ENCODE measurements at places on chromosomes 7 and 10.

DNA sequence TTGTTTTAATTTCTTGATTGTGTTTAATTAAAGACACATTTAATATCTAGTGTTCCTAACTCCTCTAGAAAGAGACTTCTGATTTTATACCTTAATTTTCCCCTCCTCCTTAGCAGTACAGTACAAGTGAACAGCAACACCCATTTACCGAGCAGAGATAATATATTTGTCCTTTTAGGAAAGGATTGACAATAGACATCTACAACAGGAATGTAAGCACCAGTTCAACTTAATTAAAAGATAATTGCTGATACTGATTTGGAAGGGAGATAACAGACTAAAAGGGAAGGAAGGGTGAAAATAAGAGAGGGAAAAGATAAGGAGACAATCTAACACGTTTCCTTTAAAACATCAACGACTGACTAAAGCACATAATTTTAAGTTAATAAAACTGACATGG, 119.3 kb downstream of the SRPK2 start:
- no peak for DNase-seq

GRCh38 chr7:131950758-131951157, 394.3 kb upstream of the PODXL start:
- DNase-seq: no peak

DNA sequence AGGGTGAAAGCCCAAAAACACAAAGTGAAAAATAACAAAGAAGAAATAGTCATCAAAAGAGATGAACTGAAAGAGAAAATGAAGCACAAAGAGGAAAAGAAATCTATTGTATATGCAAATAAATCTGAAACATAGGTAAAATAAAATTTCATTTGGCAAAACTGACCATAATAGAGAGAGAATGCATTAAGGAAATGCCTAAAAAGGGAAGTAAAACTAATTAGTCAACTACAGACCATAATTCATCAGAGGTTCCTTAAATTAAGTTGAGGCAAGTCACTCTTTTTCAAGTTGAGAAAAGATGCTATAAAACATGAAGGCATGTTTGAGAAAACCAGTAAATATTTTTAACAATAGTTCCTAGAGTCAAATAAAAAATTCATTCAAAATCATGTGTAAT, 233.3 kb downstream of the LRRN3 start:
- DNase-seq: no peak

GRCh38 chr10:107631876-107632275, 467.4 kb upstream of the SORCS1 start:
- no peak for DNase-seq

GRCh38 chr10:127279334-127279774, 83.0 kb upstream of the INSYN2A start:
- no peak for DNase-seq

GRCh38 chr7:83201355-83201754, 38.7 kb upstream of the PCLO start:
- DNase-seq: no peak

DNA sequence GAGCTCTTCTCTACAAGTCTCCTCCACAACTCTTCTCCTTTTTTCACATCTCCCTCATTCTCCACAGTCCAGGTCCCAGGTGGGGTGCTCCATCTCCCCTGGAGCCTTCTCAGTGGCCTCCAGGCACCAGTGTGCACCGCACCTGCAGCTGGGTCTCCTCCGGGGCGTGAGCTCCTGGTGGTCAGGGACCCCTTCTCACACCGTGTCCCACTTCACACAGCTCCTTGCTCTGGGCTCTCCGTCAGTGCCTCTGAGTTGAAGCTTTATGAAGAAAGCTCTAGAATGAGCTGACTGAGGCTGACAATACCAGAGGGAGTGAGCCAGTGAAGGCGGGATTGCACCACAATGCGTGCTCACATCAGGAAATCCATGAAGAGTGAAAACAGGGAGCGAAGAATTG, 290.2 kb downstream of the DNAJB6 start:
- no peak for DNase-seq

DNA sequence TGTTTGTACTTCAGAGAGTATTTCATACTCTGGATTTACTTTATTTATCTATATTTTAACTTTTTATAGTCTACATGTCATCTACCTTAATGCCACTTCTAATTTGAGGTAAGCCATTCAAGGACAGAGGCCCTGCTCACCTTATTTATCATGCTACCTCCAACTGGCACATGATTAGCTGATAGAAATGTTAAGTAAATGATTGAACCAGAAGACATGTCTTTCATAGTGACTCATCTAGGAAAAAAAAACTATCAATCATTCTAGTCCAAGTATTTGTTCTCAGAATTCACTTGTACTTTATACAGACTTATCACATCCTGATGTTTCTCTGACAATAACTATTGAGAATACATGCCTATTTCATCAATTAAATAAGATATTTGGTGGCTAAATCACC, 856.3 kb downstream of the XPNPEP1 start:
- DNase-seq: no peak

- no peak for DNase-seq
Observed at GRCh38 chr7:92417913-92418312, 29.4 kb upstream of the GATAD1 start.

DNA sequence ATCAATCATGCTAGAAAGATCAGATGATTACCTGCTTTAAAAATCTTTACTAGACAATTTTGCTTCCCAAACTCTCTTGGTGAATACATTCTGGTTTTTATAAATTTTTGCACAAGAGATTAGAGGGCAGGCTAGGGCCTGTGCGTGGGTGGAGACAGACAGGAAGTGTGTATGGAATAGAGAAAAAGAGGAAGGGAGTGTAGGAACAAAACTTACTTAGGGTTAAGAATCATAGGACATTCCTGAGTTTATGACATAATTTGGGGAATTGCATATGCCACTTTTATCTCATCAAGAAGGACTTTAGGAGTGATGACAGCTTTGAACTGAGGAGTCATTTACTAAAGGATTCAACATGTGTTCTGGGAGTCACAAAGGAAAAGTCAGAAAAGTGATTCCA, 31.3 kb downstream of the LAMB1 start:
- DNase-seq: no peak

- DNase-seq: no peak
Observed at GRCh38 chr7:36958111-36958733, 233.9 kb upstream of the AOAH start.

DNA sequence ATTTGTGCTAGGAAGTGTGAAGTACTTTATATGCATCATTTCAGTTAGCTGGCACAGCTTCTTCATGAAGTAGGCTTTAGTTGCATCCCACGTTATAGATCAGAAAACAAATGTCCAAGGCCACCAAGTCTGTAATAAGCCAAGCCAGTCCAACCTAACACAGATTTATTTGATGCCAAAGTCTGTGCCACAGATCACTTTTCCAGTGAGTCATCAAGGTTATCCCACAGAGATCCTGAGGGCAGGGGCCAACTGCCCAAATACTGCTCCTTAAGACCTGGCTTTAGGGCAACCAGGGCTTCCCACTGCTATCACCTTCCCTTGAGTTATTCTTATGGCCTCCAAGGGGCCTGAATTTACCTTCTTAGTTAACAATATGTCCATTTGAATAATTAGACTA, 1340.4 kb downstream of the XPNPEP1 start:
- DNase-seq: no peak

GRCh38 chr7:136585954-136586670, 282.3 kb upstream of the CHRM2 start:
- DNase-seq: no peak

DNA sequence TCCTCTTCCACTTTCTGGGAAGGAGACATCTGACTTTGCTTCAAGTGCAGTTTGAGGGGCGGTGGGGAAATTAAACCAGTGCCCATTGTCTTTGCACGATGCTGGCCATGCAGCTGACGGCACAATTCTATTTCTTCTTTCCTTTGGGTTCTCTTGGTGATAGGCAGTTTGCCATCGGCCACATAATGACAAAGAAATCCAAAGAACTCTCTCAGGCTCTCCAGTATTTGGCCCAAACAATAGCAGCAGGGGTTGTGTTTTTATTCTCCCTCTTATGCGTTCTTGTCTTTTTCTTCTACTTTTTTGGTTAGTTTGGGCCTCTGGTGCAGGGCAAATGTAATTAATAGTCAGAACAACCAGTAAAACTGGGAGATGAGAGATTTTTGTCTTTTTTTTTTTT, 147.0 kb downstream of the EMX2 start:
- no peak for DNase-seq

GRCh38 chr10:45589868-45590267, 82.7 kb downstream of the ZFAND4 start:
- no peak for DNase-seq

DNA sequence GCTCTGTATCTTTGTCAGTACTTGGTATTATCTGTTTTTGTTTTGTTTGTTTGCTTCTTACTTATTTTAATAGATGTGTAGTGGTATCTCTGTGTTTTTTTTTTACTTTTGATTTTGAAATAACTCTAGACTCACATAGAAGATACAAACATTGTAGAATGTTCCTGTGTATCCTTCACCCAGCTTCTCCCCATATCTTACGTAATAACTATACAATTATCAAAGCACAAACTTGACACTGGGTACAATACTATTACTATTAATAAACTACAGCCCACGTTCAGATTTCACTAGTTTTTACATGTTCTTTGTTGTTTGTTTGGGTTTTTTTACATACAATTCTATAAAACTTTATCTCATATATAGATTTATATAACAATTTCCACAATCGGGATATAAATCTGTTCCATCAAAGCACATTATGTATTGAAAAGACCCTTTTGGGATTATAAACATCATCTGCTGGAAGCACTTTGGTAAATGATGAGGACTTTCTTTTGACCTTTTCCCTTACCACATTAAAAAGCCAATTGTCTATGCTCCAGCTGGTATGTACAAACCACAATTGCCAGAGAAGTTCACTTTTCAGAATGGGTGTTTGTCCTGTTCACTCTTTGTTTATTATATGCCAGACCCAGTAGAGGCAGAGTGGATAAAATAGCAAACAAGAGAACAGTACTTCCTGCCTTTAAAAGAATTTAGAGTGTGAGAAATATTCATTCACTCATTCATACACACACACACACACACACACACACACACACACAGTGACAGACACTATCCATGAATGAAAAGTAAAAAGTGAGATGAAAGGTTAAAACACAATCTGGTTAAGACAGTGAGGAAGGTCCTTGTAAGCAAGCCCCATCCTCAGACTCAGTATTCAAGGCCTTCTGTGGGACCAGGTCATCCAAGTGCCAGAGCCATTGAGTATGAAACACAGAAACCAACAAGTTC, 113.0 kb downstream of the SGMS1 start:
- no peak for DNase-seq

DNA sequence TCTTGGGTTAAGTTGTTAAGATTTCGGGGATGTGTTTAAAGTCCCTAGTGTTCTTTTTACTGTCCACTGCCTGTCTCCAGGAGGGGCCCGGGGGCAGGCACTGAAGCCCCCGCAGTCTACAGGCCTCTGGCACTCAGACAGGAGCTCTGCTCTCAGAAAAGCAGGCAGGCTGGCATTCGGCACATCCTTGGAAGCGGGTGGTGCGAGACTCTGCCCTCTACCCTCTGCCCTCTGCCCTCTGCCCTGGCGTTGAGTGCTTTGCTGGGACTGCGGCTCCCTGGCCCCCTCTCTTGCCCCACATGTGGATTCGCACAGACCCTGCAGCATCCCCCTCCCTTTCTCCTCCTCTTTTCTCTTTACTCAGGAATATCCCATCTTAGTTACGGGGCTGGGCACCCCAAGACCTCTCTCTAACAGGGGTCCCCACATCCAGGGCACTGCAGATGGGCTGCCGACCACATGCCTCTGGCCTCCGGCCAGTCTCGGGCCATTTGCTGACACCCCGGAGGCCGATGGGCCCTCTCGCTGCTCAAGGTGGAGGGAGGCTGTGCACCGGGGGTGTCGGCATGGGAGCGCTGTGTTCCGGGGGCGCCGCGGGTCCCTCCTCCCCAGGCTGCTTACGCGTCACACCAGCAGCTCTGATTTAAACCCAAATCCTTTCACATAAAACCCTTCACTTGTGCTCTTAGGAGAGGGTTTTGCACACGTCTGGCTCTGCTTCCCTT, 479.9 kb downstream of the DNAJB6 start:
- no peak for DNase-seq

GRCh38 chr10:37632641-37633040, 224.8 kb downstream of the ZNF248 start:
- DNase-seq: no peak

- no peak for DNase-seq
Observed at GRCh38 chr7:78055599-78055998, 257.0 kb downstream of the PHTF2 start.

GRCh38 chr10:61623161-61623560, 39.6 kb upstream of the CABCOCO1 start:
- DNase-seq: no peak

- DNase-seq: no peak
Observed at GRCh38 chr10:48821692-48822091, 117.9 kb downstream of the LRRC18 start.

- DNase-seq: no peak
Observed at GRCh38 chr10:3433988-3434387, 261.4 kb upstream of the PITRM1 start.

- DNase-seq: no peak
Observed at GRCh38 chr10:31064348-31064747, 32.7 kb upstream of the ZNF438 start.

DNA sequence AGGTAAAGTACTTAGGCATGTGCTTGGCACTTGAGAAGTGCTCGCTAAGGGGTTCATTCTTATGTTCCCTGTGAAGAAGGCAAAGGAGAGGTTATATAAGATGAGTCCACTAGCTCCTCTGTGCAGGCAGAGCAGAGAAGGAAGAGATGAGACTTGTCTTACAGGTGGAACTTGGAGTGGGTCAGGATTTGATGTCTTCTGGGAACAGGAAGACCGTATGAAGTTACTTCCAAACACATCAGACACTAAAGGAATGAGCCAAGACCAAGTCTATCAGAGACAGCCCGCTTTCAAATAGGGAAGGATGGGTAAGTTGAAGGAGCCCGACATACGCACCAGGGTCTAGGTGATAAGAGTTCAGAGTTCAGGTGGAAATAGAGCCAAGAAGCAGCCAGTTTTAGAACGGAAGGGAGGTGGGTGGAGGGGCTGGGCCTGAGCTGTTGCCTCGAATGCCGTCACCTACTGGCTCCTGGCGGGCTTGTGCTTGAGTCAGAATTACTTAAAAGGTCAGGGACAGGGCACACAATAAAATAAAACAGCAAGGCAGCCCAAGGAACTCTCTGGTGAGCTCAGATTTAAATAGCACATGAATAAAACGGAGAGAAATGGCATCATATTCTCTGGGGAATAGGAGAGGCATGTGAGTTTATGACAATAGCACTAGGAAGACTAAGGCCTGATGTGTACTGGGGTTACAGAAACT, 56.1 kb upstream of the GRB10 start:
- no peak for DNase-seq

DNA sequence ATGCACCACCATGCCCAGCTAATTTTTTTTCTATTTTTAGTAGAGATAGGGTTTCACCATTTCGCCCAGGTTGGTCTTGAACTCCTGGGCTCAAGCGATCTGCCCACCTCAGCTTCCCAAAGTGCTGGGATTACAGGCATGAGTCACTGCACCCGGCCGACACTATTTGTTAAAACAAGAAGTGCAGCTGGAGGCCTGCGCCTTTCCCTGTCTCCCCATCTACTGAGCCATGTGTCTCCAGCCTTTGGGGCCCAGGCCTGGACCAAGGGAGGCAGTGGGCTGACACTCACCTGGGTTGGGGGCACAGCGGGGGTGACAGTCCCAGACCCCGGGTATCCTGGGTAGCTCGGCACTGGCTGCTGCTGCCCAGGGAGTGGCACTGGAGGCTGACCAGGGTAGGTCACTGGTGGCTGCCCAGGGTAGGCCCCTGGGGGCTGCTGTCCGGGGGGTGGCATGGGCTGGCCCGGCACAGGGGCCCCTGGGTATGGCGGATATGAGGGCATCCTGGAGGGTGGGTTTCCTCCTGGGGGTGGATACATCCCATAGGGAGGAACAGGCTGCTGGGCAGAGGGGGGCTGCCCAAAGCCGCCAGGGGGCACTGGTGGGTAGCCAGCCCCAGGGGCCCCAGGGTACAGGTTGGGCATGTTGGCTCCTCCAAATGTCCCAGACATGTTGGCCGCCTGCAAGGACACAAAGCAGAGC, 36.3 kb downstream of the PLAC9 start:
- DNase-seq: no peak

All from activated T-cell treated with anti-CD3 and anti-CD28 coated beads for 4 hours (primary cell).